Activated CD4-positive, alpha-beta T cell treated with anti-CD3 and anti-CD28 coated beads, Interleukin-2, amount 50 U/mL, for 1 hour (primary cell): ENCODE measurements at places on chromosomes 7 and 10.

GRCh38 chr7:132430041-132430855, 146.0 kb downstream of the PLXNA4 start:
- DNase-seq, result no peak

DNA sequence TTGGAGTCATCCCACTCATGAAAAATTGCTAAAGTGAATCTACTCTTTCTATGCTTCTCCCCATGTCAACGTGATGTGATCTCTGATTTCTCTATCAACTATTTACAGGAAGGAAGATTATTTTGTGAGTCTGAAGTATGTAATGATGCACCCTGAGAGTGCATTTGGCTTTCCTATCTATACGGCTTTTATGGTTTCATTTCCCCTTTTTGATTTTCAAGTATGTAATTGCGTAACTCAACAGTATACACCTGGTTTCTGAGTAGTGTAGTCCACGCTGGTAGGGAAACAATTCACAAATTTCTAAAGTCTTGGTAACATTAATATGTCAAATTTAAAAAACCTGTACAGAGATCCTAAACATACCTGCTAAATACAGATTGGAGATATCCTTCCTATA, 194.7 kb upstream of the SEMA3A start:
- no peak for DNase-seq

DNA sequence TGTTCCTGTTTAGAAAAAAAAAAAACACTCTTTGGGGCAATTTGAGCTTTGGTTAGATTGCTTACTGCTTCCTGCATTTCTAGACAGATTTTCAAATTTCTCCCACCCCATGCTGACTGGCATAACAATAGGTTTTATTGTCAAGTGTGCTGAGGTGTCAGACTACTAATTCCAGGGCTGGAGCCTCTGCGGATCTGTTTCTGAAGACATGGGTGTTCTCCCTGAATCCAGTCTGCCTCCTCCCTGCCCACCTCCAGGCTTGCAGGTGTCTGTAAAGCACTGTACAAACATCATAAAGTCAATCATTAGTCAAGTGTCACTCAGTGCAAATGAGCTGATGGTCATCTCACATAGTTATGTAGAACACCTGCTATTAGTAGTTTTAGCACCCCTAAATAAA, 292.4 kb downstream of the GATA3 start:
- no peak for DNase-seq

DNA sequence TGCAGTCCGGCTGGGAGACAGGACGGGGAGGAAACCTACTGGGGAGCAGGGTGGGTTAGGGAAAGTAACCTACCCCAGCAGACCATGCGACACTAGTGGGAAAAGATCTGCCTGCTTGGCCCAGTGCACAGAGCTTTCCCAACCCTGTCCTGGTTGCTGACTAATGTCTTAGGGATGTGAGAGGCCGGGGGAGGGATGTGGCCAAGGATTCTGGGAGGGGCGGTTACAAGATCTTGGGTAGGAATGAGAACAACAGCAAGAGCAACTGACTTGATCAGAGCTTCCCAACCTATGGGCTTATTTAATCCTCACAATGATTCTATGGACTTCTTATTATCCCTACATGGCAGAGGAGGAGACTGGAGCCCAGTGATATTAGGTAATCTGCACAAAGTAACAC, 24.0 kb upstream of the EIF5AL1 start:
- no peak for DNase-seq

DNA sequence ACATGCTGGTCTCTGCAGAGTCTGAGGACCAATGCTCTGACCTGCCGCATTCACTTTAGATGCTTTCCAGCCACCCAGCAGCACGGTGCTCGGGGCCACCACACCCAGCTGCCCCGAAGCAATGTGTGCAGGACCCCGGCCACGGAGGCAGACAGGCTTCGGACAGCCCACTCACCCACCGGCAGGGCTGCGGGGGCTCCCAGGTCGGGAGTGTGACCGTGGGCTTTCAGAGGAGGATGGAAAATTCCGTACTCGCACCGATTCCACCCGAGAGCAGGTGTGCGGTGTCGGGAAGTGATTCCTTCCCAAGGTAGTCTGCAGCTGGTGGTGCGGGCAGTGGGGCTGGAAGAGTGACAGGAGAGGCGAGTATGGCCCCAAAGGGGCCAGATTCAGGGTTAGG, 190.9 kb downstream of the DNAJB6 start:
- no peak for DNase-seq

DNA sequence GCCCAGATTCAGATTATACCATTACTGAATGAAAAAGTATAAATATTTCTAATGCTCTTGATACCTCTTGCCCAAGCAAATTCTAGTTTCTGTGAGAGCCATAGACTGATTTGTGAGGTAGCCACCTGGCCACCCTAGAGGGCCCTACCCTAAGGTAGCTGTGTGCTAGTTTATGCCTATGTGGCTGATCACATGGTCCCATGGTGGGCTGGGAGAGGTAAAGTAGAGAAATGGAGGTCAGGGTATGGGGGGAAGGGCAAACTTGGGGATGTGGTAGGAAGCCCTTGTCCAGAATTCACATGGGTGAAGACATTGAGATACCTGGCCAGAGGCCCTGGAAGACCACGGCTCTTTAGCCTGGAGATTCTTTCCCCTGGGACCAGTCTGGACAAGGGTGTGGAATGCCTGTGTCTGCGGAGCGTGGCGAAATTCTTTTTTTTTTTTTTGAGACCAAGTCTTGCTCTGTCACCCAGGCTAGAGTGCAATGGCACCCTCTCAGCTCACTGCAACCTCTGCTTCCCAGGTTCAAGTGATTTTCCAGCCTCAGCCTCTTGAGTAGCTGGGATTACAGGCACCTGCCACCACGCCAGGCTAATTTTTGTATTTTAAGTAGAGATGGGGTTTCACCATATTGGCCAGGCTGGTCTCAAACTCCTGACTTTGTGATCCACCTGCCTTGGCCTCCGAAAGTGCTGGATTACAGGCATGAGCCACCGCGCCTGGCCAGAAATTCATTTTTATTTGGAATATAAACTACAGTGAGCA, 639.4 kb downstream of the ACTR3B start:
- no peak for DNase-seq

DNA sequence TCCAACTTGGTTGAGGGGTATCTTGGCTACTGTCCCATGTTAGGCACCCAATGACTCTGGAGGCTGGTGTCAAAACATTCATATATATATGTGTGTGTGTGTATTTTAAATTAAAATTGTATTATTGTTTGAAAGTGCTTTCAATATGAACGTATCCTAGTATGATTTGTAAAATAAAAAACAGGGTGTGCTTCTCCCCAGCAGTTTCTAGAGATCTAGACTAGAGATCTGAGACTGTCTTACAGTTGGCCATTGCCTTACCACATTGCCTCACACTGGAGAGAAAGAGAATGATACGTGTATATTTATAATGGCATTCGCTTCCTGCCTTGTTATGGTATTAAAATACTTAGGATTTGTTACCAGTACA, 1.2 kb downstream of the BAG3 start:
- DNase-seq, result peak; percentile 15

DNA sequence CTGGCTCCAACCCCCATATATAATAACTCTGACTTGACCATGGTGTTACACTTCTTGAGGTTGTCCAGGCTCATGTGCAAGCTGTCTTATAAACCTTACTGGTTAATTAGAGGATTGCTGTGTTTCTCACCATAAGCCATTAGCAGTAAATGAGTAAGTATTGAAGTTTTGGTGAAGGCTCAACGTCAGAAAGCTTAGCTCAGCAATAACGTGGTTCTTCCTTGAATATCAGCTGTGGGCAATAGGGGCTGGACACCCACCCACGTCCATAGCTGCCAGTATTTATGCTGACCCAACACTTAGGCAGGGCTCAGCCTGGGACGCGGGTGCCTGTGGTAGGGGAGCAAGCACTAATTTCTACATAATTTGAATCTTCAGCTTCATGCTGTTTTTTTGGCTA, 134.1 kb downstream of the SH2D4B start:
- no peak for DNase-seq
